ENCODE measurements at places on chromosomes 1 and 21.

GRCh38 chr21:16180614-16181013 is 450.8 kb downstream of the USP25 start:
- no peak for DNase-seq

DNA sequence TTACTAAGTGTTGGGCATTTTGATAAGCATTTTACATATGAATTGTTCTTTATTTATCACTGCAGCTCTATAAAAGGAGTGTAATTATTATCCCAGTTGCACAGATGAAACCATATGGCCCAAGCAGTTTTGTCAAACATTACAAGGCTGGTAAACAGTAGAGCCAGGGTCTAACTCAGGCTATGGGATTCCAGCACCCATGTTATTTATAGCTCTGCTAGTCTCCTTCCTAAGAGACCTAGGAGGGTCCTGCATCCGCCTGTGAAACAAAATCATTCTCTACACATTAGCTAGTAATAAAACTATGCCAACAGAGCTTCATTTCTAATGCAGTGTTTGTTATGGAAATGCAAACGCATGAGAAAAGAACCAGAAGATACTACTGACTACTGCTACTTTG is 58.6 kb downstream of the IL23R start:
- DNase-seq, result no peak

DNA sequence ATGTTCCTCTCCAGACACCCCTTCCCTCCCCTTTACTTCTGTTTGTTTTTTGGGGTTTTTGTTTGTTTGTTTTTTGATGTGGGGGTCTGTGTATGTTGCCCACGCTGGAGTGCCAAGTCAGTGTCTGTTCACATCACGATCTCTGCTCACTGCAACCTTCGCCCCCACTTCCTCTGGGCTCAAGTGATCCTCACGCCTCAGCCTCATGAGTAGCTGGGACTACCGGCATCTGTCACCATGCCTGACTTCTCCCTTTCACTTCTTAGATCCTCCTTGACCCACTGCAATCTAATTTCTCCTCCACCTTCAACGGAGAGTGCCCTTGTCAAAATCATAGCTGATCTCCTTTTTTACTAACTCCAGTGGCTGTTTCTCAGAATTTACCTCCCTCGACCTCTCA is 100.7 kb upstream of the KIF26B start:
- no peak for DNase-seq

- DNase-seq, result no peak
Measured at GRCh38 chr1:186575348-186575747, 104.9 kb downstream of the PTGS2 start.

- peak; percentile 31 for DNase-seq
Measured at GRCh38 chr1:201795066-201795465, 33.9 kb upstream of the IPO9 start.

DNA sequence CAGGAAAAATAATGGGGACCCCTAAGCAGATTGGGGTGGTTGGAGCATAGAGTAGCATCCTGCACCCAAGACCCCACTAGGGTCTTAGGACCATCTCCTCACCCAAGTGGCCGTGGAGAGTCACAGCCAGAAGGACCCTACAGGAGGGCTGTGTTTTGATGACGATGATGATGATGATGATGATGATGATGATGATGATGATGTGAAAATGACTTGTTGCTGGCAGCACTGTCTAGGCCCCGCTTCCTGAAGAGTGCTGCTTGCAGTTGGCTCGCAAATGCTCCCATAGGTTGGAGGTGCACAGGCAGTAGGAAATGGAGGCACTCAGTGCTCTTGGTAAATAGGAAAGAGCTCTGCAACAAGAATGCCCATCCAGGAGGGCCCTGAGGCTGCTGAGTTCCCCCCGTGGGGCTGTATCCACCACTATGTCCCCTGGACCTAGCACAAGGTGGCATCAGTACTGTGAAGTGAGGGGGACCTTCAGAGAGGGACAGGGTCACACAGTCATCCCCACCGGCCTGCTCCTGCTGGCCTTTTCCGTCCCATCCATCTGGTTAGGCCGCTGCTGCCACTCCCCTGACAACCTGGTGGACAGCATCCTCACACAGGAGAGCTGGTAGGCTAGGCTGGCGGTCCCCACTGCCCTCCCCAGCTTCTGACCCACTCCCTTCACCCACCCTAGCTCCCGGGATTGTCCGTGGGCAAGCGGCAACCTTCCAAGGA is 139.6 kb downstream of the FOXD2 start:
- DNase-seq, result no peak

DNA sequence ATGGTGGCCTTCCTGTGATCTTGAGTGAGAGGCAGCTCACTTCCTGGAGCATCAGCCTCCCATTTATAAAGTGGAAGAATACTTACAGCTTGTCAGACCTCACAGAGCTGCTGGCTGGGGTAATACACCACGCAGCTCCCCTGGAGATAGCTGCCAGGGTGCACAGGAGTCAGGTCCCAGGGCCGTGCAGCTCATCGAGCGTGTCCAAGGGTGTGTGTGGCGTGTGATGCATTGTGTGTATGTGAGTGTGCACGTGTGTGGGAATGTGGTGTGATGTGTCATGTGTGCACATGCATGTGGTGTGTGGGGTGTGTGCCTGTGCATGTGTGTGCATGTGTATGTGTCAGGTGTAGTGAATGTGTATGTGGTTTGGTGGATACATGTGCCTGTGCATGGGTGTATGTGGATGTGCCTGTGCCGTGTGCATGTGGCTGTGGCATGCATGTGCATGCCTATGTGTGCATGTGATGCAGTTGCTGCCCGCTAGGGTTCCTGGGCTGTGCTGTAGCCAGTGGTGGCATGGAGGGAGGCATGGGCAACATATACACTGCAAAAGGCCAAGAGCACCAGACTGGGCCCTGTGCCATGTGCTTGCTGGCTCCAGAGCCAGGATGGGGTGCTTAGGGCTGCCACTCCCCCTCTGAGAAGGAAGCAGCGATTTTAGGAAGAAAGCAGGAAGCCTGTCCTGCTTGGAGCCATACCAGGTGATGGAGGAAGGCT is 24.6 kb downstream of the WNT3A start:
- DNase-seq, result no peak

- DNase-seq, result peak; percentile 93
Measured at GRCh38 chr21:42939582-42940413, 14.4 kb upstream of the ERVH48-1 start.

GRCh38 chr1:247822060-247822459 is 1.9 kb downstream of the OR14A16 start:
- DNase-seq, result no peak

GRCh38 chr1:214688891-214689290 is 85.9 kb downstream of the CENPF start:
- DNase-seq, result peak; percentile 86

DNA sequence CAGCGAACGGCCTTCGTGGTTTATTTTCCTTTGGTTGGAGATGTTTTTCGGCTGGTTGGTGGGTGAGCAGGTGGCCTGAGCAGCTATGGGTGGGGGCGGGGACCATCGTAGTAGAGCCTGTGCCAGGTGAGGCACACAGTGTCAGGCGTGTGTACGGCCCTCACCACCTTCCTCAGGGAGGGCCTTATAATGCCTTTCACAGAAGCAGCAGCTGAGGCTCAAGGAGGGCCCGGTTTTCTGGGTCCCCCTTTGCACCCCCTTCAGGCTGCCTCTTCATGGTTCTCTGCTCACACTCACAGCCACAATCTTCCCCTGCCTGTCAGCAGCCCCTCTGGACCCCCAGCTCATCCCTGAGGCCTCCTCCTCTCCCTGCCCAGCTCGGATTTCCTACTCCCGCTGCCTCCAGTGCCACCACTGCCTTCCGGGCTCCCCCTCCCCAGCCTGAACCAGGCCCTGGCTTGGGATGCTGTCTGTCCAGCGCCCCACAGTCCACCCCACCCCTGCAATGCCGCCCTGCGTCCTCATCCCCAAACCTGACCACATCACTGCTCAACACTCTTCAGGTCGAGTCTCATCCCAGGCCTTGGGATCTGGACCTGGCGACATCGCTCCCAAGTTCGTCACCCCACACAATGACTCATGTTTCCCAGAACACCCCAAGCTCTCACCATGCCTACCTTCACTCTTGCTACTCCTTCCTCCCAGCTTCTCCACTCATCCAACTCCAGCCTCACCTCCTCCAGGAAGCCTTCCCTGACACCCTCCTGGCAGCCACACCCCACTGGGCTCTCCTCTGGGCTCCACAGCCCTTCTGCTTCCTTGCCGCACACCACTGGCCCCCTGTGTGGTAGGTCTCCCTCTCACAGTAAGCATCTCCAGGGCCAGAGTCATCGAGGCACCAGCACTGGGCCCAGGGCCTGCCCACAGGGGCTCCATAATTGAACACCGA is 53.9 kb downstream of the DMRTB1 start:
- DNase-seq, result no peak

GRCh38 chr1:210248341-210248740 is 15.7 kb downstream of the SERTAD4 start:
- DNase-seq, result no peak

- no peak for DNase-seq
Measured at GRCh38 chr1:115225993-115226685, 111.9 kb downstream of the NGF start.

DNA sequence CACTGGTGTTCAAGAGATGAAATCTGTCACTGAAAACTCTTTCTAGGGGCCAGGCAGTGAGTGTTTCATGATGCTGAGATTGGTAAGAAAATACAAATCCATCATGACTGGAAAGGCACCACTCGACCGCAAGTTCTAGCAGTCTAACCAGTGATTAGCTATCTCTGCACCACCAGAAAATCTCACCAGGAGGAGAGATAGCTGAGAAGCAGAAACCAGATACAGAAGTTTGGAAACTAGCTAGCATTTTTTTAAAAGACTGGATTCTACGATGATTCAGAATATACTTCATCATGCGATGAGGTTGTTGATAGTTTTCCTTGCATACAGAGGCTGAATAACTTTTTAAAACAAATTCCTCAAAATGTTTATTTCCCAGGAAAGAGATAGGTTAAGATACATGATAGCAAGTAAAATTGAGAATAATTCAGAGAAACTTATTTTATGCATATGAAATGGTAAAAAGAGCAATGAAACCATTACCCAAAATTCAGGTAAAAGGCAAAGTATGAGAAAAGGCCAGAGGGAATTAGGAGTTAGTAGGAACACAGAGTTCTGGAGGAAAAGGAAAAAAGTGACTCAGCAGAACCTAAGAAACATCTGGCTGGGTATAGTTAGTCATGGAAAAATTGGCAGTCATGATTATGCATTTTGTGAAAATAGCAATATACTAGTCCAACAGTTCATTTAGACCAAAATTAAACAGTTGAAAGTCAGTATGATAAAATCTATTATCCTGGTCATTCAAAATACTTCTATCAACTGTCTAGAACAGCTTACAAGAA is 3.3 kb upstream of the F3 start:
- DNase-seq, result no peak

- no peak for DNase-seq
Measured at GRCh38 chr1:119359730-119360129, 8.9 kb upstream of the HAO2 start.

Data from ACHN (cell line).